ENCODE measurements at places on chromosomes 11 and 22.
A peak's percentile ranks its signal among the peaks of the same experiment; 100 is the strongest.

DNA sequence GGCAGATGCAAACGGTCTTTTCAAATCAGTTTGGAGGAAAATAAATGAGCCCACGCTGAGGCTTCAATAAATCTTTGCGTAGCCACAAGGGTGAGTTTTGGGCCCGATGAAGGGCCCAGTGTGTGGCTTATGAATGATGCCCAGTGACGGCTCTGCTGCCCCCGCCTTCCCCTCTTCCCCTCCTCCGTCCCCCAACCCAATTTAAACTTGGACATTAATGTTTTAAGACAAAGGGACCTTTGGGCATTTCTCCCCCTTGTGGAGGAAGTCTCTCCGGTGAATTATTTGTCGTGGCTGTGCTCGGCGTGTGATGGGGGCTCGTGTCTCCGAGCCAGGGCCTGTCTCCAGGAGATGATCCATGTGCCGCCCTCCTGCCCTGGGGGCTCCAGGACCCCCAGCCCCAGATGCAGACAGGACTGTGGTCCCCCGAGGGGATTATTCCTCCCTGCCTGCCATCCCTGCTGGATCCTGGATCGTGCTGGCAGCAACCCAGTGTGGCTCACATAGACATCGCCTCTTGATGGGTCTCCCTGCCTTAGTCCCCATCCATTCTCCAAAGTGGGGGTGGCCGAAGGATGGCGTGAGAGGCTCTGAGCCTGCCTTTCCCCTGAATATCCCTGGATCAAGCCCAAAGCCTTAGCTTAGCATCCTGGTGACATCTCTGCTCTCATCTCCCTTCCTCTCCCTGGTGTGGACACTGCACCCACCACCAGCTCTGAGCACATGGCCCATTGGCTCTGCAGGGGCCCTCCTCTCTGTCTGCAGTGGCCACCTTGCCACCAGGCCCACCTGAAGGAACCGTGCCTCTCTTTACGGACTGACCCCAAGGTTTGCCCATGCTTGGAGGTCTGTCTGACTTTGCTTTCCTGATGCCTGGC lies 56.4 kb downstream of the SMIM38 start:
- no peak for DNase-seq

- no peak for DNase-seq
Observed at GRCh38 chr22:50699756-50700386, 27.2 kb downstream of the SHANK3 start.

- DNase-seq: no peak
Observed at GRCh38 chr22:49886346-49887063, 31.7 kb downstream of the ALG12 start.

GRCh38 chr22:45450921-45451651 lies 37.6 kb downstream of the RIBC2 start:
- no peak for DNase-seq

DNA sequence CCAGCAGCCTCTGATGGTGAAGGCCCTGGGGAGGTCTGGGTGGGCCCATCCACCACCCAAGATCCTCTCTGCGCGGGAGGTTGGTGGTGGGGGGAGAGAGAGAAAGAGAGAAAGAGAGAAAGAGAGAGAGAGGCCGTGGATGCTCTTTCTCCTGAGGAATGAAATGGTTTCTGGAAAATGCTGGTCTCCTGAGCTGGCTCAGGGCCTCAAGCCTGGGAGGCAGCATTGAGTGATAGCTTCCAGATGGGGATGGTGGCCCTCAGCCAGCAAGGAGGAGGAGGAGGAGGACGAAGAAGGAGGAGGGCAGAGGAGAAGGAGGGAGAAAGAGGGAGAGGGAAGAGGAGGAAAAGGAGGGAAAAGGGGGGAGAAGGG lies 4.6 kb downstream of the TSPAN32 start:
- DNase-seq: no peak

DNA sequence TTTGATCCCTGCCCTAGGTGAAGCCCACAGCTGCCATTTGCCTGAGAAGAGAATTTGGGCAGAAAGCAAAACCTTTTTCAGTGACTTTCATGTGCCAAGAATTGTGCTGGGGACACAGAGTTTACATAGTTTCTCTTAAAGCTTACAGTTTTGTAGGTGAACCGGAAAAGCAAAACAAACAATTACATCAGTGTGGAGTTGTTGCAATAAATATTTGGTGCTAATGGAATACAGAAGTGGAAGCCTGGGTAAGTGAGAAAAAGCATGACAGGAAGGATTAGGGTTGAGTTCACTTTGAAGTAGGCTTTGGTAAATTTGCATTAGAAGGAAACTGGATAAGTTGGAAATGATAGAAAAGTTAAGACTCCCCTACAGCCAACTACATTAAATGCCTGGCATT lies 82.7 kb downstream of the RASSF10 start:
- DNase-seq: no peak

DNA sequence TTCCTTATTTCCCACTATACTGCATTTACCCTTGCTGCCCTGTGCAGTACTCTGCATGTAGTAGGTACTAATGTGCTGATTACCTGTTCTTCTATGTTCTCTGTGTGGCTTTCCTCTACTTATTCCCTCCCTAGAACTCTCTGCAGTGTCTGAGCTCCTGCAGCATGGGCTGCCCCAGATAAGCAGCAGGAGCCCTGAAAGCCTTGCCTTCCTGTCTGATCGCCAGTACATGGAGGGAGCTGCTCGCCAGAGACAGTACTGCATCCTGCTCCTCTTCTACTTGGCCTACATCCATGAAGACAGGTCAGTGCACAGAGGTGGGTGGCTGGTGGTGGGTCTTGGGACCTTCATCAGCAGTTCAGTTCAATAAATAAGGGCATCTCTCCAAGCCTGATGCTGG lies 42.2 kb upstream of the CCDC134 start:
- DNase-seq: no peak

DNA sequence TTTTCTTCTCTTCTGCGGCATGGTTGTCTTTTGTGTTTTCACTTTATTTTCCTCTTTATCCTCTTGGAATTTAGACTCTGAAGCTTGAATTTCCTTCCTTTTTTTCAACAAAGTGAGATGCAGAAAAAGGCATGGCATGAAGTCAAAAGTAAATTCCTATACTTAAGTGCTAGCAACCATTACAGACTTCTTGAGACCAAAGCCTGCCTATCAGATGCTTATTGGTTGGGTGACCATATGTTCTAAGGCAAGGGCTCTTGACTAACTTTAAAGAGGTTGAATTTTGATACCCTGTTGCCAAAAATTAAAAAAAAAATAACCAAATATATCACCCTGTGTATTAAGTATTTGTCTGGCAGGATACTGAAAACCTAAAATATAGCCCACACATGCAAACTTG lies 237.4 kb downstream of the TMEM135 start:
- no peak for DNase-seq

DNA sequence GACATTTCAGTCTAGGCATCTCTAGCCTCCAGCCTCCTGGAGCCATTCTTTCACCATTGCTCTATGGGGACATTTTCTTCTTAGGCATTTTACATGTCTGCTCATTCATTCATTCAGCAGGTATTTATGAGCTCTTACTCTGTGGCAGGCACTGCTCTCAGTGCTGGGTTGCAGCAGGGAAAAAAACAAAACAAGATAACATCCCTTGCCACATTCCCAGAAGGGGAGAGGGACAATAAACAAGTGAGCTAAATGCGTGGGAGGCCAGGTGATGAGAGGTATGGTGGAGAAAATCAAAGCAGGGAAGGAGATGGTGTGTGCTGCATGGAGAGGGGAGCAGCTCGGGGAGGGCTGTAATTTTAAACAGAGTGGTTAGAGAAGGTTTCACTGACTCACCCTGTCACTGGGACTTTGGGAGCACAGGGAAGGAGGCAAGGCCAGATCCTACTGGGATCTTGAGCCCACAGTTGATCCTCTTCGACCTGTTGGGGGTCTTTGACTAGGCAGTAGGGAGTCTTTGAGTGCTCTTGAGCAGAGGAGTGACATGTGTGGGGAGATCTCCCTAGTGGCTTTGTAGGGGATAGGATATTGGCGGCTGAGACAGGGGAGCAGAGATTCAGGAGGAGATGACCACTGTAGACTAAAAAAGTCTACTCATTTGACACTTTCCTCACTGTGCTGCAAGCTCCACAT lies 17.0 kb downstream of the MICAL2 start:
- no peak for DNase-seq

- DNase-seq: no peak
Observed at GRCh38 chr11:79081471-79082031, 359.3 kb downstream of the TENM4 start.

- DNase-seq: no peak
Observed at GRCh38 chr11:121630041-121630440, 177.3 kb upstream of the SORL1-AS1 start.

DNA sequence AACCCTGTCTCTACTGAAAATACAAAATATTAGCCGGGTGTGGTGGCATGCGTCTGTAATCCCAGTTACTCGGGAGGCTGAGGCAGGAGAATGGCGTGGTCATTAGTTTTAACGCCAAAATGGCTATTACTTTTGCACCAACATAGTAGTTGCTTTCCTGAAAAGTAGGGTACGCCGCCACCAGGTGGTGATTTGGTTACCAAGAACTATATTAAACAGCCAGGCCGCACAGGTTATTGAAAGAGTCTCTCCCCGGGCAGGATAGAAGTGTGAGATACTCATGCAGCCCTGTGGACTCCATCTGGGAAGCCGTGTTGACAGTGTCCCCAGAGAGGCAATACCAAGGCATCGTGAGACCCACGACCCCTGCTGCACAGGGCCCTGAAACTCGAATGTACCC lies 24.6 kb upstream of the LRRC32 start:
- DNase-seq: no peak

- no peak for DNase-seq
Observed at GRCh38 chr11:134119094-134119493, 50.2 kb downstream of the JAM3 start.

DNA sequence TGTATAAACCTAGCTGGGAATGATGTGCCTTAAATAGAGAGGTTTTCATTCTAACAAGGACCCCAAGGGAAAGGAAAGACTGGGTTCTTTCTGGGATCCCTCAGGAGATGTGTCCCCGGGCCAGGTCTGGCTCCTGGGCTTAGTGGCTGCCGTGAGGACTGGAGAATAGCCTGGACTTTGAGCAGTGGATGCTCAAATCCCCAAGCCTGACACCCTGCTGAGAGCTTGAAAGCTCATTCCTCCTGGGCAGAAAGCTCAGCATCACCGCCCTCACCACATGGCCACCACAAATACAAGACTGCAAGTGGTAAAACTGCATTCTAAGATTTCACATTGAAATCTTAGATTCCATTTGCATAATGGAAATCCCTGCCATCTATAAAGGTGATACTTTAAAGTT lies 79.4 kb upstream of the NARS2 start:
- no peak for DNase-seq

DNA sequence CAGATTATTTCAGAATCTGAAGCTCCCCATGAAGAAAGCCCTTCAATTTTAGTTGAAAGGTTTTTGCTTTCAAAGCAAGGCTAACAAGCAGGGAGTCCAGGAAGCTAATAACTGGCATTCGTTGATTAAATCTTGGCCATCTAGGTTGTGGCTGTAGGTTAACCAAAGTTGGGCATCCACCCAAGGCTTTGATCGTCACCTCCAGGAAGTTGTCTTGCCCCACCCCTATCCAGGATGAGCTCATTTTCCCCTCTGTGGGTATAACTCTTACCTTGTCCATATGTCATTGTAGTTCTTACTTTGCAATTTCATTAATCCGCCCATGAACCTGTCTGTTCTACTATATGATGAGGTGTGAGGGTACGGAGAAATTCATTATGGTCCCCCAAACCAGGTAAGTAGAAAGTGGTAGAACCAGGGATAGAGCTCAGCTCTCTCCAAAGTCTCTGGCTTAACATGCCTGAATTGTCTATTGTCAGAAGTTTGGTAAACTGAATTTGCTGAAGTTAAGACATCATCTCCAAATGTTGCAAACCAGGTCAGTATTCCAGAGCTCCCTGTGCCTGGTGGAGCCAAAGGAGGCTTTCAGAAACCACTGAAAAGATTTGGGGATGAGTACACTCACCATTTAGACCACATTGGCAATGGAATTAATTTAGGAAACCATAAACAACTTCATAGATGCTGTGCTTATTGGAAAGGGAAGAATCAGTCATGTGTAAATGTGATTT lies 97.1 kb downstream of the CD44 start:
- DNase-seq: peak; percentile 58

DNA sequence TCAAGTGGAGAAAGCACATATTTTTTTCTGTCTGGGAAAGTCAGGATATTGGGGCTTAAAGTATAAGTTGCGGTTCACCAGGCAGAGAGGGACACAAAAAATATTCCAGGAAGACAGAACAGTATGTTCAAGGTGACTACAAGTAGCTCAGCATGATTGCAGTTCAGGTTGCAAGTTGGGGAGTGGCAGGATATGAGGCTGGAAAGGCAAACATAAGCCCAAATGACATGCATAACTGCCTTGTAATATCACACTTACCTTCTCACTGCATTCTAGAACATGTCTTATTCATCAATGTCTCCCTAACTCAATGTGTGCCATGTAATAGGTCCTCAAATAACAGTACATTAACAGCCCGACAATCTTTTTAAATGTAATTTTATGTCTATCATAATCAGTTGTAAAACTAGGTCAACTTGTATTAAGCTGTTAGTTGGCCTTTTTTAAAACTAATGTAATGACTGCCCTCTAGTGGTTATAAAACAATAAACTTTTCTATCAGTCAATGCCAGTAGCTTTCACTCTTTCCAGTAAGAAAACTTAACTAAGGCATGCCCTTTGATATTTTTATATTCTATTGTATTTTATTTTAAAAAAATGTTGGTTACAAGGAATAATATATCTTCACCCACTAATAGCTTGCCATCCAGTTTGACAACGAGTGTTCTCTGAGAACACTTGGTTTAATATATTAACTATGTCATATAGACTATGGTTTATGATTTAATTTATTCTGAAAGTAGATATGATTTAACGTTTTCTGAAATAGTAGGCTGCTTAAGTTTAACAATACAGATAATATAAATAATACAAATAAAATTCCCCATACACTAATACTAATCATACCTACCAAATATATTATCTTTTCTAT lies 39.4 kb upstream of the CFAP300 start:
- DNase-seq: no peak

GRCh38 chr22:31752096-31752847 lies 1.5 kb upstream of the DEPDC5 start:
- no peak for DNase-seq

GRCh38 chr11:83302151-83302550 lies 16.0 kb upstream of the CCDC90B start:
- no peak for DNase-seq

DNA sequence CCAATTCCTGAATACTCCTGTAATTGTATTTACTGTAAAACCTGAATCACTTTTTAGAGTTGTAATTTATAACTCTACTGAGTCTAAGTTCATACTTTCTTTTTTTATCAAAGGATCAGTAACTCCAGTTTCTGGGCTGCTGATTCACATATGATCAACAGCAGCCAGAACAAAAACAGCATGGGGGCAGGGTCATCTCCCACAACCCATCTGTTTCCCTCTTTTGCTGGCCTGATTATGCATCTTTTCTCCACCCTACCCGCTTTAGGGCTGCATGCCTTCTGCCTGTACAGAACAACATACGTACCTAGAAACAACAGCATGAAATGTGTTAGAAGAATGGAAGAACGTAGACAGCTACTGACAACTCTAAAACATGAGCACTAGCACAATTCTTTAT lies 76.0 kb downstream of the MRTFA start:
- DNase-seq: no peak

- no peak for DNase-seq
Observed at GRCh38 chr22:36976606-36977005, 42.6 kb downstream of the TST start.

GRCh38 chr11:1936781-1937615 lies 10.1 kb upstream of the MRPL23 start:
- no peak for DNase-seq

GRCh38 chr11:31240340-31240904 lies 129.1 kb downstream of the DCDC1 start:
- no peak for DNase-seq

GRCh38 chr11:35146074-35146521 lies 7.1 kb downstream of the CD44 start:
- no peak for DNase-seq

GRCh38 chr11:17792161-17792560 lies 57.6 kb downstream of the KCNC1 start:
- DNase-seq: no peak
